Activated naive CD4-positive, alpha-beta T cell treated with anti-CD3 and anti-CD28 coated beads, Interleukin-2, amount 10 ng/mL, durations not matched to agents 5 hours and 36 hours (primary cell): ENCODE measurements at places on chromosomes 1 and 21. TPM values are rescaled to one million over a fixed set of nuclear protein-coding genes. Genes with fewer than 3 reads are reported as not detected.

The COL6A1 gene
- total RNA-seq = 0.48 TPM

The NHLH1 gene
- total RNA-seq = 0.18 TPM

The SH2D1B gene
- total RNA-seq = not detected

The RGS8 gene
- not detected for total RNA-seq

The RCSD1 gene
- 169 TPM for total RNA-seq

The SLC9C2 gene
- not detected for total RNA-seq

The UBL4B gene
- total RNA-seq = not detected

The CAMK2N1 gene
- total RNA-seq = 0.83 TPM

The OR10J1 gene
- total RNA-seq = not detected

The NDUFS5 gene
- total RNA-seq = 149 TPM

The ARID1A gene
- 113 TPM for total RNA-seq

The DYNLT5 gene
- total RNA-seq = not detected

The KCNA3 gene
- total RNA-seq = 82.1 TPM

The GBP6 gene
- 0.40 TPM for total RNA-seq

The SMIM1 gene
- total RNA-seq = 0.89 TPM

The ANGPTL3 gene
- total RNA-seq = not detected

The ACTL8 gene
- not detected for total RNA-seq

The PLA2G4A gene
- not detected for total RNA-seq

The SPRR2E gene
- not detected for total RNA-seq

The HAO2 gene
- total RNA-seq = not detected

The HES2 gene
- 0.35 TPM for total RNA-seq

The BMP8A gene
- total RNA-seq = not detected

The CLCA2 gene
- total RNA-seq = not detected

The GUCA2B gene
- total RNA-seq = not detected

The TEX38 gene
- total RNA-seq = not detected

The VHLL gene
- not detected for total RNA-seq

The COL11A1 gene
- not detected for total RNA-seq

The DIRAS3 gene
- not detected for total RNA-seq

The PBX1 gene
- 0.17 TPM for total RNA-seq

The NAXE gene
- 45.3 TPM for total RNA-seq

The HECTD3 gene
- total RNA-seq = 39.2 TPM

The ZBTB8A gene
- total RNA-seq = 0.26 TPM

The MROH7 gene
- total RNA-seq = not detected
